ENCODE measurements at places on chromosomes 1 and 21.

- peak; percentile 44 for DNase-seq
Observed at GRCh38 chr1:50968821-50969610, 1.0 kb upstream of the CDKN2C start.

GRCh38 chr1:183180634-183181056 lies 5.4 kb upstream of the LAMC2 start:
- DNase-seq: no peak

GRCh38 chr1:38283696-38284470 lies 237.3 kb upstream of the POU3F1 start:
- DNase-seq: no peak

DNA sequence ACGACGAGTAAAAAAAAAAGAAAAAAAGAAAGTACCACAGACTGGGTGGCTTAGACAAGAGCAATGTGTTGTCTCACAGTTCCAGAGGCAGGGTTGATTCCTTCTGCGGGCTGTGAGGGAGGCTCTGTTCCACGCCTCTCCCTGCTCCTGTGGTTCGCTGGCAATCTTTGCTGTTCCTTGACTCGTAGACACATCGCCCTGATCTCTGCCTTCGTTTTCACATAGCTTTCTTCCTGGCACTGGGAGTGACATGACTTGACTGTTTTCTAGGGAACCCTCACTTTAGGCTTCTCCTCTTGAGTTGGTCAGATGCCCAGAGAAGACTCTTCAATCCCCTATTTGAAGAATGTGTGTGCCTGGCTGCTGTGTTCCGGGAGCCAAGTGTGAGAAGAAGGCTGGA lies 133.6 kb downstream of the TM2D1 start:
- DNase-seq: no peak

GRCh38 chr1:166603296-166603695 lies 236.0 kb upstream of the POGK start:
- no peak for DNase-seq

- DNase-seq: no peak
Observed at GRCh38 chr1:196516373-196516772, 91.9 kb downstream of the KCNT2 start.

GRCh38 chr1:112527266-112528010 lies 18.7 kb downstream of the WNT2B start:
- no peak for DNase-seq

DNA sequence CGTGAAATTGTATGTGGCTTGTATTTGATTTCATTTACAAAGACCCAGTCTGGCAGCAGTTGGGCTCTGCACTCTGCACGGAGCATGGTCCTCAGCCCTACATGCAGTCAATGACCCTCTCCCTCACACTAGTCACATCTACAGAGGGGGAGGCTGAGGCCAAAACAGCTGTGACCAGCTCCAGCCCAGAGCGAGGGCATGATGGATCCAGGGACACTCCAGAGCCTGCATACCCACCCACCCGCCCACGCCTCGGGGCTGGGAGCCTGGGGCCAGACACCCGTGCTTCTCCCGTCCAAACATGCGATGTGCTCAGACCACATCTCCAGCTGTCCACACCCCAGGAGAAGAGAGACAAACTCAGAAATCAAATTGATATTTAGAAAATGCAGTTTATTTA lies 14.0 kb upstream of the PRDM16 start:
- DNase-seq: no peak

GRCh38 chr1:164982545-164982944 lies 374.0 kb downstream of the LMX1A start:
- DNase-seq: no peak

GRCh38 chr1:19110257-19110927 lies 99.7 kb downstream of the UBR4 start:
- DNase-seq: no peak

- DNase-seq: no peak
Observed at GRCh38 chr1:182003953-182004586, 57.4 kb downstream of the ZNF648 start.

DNA sequence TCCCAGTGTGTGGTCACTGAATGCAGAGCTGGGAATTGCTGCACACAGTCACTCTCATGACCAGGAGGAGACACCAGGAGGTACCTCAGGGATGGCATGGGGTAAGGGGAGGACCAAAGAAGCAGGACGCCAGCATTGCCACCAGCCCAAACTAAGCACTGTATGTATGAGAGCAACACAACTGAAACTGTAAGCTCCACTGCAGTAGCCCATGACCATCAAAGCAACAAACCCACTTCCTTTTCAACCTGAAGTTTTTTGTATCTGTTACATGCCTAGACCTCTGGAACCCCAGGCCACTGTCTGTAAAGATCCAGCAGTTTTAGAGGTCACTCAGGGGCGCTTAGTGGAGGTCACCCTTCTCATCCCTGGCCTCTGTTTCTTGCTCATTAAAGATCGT lies 164.3 kb downstream of the SETD4 start:
- DNase-seq: no peak

- peak; percentile 28 for DNase-seq
Observed at GRCh38 chr1:33298623-33299277, 22.1 kb downstream of the A3GALT2 start.

DNA sequence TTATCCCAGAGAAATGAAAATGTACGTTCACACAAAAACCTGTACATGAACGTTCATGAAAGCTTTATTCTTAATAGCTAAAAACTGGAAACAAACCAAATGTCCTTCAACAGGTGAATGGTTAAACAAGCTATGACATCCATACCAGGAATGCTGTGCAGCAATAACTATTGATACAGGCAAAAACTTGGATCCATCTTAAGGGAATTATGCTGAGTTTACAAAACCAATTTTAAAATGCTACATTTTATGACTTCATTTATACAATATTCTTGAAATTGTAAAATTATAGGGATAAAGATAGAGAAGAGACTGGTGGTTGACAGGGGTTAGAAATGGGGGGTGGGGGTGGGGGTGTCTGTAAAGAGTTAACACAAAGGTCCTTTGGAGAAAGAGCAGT lies 280.3 kb downstream of the TGFB2 start:
- DNase-seq: no peak

- DNase-seq: no peak
Observed at GRCh38 chr1:207962716-207963426, 51.9 kb upstream of the CD34 start.

DNA sequence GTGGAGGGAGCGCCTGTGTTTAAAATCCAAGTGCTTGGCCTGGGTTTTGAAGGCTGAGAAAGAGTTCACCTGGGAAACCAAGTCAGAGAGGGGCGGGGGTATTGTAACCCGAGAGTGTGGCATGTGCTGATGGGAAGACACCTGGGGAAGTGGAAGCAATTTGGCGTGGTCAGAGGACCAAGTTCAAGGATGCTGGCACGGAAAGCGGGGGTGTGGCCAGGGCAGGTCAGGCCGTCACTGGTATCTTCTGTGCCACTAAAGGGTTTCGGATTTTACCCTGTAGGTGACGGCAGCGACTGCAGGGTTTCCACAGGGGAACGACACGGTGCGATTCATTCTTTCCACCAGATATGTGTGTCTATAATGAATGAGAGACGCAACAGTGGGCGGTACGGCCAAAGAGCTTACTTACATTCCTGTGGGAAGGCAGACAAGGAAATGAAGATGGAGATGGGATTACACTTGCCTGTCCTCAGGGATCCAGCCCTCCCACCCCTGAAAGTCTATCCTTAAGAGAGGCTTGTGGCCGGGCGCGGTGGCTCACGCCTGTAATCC lies 31.3 kb downstream of the CA6 start:
- DNase-seq: no peak
